ENCODE measurements at places on chromosomes 16 and 17.

DNA sequence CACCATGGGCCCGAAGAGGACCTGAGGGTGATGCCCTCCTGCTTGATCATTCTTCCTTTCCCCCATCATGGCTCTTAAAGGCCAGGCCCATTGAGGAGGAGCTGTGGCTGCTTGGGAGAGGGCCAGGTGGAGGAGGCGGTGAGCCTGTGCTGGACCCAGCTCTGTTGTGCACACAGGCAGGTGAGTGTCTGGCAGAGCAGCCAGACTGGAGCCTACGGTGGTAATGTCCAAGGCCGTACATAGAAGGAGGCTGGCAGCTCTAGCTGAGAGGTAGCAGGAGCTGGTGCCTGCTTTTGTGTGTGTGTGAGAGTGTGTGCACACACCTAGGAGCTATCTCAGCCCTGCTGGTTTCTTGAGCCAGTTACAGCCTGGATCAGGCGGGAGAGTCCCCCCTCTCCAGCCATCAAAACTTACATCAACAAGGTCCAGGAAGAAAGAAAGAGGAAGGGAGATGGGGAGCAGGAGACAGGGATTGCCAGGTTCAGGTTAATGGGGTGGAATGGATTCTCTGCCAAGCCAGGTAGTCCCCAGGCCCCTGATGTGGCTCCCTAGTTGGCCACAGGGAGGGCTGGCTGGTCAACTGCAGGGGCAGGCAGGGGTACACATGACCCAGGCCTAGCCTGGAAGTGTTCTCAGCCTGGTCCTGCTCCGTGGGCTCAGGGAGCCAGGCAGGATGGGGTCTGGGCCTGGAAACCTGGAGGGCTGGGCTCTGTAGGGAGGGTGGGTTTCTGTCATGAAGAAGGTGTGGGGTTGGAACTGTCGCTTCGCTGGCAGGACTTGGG is 107.1 kb downstream of the RAP1GAP2 start:
- no peak for DNase-seq

GRCh38 chr17:13599168-13599577 is 2.6 kb downstream of the HS3ST3A1 start:
- no peak for DNase-seq

GRCh38 chr16:6124136-6124535 is 1026.5 kb upstream of the EEF2KMT start:
- no peak for DNase-seq

DNA sequence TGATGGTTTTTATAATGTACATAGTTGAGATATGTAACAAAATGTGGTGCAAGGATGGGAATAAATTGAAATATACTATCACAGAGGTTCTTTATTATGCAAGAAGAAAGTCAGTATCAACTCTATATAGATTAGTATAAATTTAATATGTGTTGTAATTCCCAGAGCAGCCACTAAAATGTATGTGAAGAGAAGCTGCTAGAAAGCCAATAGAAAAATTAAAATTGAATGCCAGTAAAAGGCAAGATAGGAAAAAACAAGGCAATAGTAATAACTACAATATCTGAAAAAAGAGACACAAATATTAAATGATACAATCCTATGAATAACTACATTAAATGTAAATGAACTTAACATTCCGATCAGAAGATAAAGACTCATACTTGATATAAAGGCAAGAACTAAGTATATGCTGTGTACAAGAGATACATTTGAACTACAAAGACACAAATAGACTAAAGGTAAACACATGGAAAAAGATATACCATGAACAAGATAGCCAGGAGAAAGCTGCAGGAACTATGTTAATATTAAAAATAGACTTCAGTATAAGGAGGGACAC is 92.0 kb downstream of the ABCA8 start:
- DNase-seq = no peak

- DNase-seq = no peak
Observed at GRCh38 chr17:36993227-36993626, 44.5 kb downstream of the AATF start.

- DNase-seq = no peak
Observed at GRCh38 chr16:1054660-1055556, 17.6 kb upstream of the SSTR5 start.

DNA sequence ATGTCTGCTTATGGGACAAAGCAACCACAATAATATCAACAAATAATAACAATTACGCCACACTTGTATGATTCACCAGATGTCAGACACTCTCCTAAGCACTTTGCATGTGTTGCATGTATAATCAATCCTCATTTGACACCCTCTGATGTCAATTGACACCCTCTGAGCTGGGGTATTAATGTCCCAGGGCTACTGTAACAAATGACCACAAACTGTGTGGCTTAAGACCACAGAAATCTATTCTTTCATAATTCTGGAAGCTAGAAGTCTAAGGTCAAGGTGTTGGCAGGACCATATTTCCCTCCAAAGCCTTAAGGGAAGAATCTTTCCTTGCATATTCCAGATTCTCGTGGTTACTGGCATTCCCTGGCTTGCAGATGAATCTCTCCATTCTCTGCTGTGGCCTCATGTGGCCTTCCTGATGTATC is 112.7 kb downstream of the NPIPB5 start:
- peak; percentile 34 for DNase-seq

DNA sequence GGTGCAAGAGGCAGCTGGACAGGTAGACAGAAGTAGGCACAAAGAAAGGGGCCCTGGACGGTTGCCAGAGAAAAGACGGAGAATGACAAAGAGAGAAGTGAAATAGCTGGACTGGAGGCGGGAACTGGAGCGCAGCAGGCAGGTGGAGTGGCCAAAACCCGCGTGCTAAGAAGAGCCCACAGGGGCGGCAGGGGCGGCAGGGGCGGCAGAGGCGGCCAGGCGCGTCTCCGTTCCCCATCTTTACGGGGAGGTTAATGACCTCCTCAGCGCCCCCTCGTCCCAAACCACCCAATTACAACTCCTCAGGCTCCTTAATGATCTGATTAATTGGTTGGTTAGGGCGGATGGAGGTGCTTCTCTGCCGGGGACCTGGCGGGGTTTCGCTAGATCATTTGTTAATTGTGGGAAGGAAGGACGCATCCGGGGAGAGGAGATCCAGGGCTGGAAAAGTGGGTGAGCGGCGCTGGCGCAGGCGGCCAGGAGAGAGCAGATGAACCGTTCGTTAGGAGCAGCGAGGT is 15.4 kb upstream of the HOXB9 start:
- no peak for DNase-seq

DNA sequence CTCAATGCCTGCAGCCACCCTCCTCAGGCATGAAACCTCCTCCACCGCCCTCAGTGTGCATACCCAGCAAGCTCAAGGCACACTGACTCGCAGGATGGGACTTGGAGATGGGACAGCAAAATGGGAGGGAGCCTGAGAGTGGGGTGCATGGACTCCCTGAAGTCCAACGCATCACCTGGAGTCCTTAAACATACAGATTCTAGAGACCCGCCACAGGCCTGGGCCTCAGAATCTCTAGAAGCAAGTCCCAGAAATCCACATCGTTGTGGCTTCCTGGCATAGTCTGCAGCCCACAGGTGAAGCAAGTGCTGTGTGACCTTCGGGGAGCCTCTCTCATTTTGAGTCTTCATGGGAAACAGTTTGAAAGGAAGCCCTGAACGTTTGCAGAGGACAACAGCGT is 3.6 kb upstream of the TBX21 start:
- DNase-seq = no peak

GRCh38 chr16:48609652-48610029 is 339 bp downstream of the N4BP1 start:
- DNase-seq = peak; percentile 16

DNA sequence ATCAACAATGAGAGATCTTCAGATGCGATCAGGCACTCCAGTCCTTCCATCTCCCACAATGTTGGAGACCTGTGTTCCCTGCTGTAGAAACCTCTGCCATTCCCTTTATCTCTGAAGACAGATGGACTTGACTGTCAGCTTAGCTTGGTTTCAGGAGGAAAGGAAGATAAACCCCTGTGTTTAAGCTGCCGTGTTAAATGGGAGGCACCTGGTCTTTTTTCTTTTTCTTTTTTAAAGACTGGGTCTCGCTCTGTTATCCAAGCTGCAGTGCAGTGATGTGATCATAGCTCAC is 63.1 kb downstream of the USP22 start:
- no peak for DNase-seq

- DNase-seq = no peak
Observed at GRCh38 chr16:71711789-71712188, 12.7 kb downstream of the PHLPP2 start.

- no peak for DNase-seq
Observed at GRCh38 chr16:86898386-86898785, 320.0 kb downstream of the FOXL1 start.

DNA sequence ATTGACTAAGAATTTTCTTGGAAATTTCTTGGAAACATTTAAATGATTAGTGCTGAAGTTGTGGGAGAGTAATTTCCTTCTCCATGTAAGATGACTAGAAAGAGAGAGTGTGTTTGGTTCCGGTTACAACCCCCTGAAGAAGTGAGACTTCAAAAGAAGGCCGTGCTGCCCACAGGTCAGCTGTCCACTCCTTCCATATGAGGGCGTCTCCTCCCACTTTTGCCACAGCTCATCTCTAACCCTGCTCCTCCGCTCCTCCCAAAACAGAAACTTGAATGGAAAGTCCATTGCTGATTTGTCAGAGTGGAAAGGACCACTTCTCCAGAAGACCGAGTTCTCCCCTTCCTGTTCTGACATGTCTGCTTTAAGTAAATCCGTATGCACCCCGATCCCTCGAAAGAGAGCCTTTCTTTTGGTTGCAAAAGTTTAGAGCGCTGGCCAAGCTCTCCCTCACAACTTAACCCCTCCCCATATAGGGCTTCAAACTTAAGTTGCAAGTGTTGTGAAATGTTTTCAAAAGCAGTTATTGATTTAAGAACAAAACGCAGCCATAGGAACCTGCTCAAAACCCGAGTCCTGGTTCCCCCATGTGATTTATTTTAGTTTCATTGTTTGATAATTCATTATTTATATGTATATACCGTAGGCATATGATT is 129.5 kb downstream of the SOCS1 start:
- no peak for DNase-seq

- DNase-seq = no peak
Observed at GRCh38 chr17:50382931-50383330, 9.9 kb downstream of the EME1 start.

DNA sequence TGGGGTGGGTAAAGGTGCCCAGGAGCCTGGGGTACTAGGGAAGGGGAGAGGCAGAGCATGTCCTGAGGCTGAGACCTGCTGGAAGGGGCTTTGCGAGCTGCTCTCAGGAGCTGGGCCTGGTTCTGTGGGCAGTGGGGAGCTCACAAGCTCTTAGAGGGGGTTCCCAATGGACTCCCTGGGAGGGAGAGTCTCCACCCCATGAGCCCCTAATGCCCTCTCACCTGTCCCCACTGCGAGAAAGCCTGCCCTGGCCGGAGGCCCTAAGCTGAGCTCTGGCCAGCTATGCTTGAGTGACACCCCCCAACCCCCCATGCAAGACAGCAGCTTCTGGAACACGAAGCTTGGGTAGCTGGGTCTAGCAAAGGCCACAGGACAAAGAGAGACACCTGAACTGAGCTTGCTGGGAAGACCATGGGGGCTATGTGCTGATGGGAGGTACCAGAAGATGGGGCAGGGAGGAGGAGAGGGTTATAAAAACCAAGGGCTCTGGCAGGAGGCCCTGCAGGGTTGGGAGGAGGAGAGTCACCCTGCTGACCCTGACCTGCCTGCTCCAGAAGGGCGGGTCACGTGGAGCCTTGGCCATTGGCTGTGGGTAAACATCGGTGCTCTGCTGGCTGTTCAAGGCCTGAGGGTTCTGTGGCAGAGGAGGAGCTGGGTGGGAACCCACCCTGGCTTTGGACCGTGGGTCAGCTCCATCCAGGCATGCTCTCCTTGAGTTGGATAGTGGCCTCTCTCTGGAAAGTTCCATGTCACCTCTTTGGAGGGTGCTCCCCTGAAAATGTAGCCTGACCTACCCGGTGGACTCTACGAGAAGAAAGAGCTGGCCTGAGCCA is 106.7 kb downstream of the RAB11FIP4 start:
- no peak for DNase-seq

- no peak for DNase-seq
Observed at GRCh38 chr16:89437991-89438390, 52.4 kb downstream of the ANKRD11 start.

GRCh38 chr16:70432723-70433457 is 6.0 kb downstream of the ST3GAL2 start:
- DNase-seq = no peak

DNA sequence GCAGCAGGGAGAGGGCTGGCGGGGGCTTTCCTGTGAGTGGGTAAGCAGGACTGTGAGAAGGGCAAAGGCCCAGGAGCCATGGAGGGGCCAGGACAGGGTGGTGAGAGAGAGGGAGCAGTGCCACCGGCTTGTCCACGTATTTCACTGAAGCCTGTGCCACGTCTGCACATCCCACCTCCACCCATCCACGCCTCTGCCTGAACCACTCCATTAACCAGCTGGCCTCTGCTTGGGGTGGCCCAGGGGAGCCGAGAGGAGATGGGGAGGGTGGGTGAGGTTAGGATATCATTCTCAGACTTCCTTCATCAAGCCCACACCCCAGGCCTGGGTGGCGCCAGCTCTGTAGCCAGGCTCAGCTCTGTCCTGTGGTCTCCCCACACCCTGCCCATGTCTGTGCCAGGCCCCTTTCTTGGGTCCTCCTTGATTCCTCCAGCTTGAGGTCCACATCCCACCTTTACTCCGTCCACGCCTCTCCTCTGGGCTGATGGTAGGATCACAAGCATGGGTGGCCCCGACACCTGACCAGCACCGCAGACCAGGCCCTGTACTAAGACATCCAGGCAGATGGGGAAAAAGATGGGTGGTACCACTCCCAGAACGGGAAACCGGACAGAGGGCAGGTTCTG is 3.2 kb upstream of the FN3K start:
- DNase-seq = no peak

- no peak for DNase-seq
Observed at GRCh38 chr17:80898716-80899115, 92.9 kb upstream of the CHMP6 start.

DNA sequence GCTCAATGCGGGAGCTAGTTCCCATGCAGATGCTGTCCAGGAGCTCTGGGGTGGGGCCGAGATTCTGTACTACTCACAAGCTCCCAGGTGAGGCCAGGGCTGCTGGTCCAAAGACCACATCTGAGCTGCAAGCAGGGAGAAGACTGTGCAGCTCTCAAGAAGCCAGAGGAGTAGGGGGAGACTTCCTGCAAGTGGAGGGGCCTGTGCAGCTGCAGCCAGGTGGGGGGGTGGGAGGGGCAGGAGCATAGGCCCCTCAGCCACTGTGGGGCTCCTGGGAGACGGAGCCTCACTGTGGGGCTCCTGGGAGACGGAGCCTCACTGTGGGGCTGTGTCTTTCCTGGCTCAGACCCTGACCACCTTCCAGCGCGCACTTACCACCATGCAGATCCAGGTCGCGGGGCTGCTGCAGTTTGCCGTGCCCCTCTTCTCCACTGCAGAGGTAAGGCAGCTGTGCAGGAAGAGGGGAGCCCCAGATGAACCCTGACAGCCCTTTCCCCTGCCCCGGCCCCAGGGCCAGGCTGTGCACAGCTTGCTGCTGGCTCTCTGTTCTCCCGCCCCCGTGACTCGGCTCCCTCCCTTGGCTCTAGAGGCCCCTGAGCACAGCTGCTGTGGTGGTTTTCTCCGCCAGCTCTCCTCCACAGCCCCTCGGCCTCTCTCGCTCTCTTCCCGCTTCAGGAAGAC is 24.3 kb upstream of the DNAI2 start:
- no peak for DNase-seq

Measured in fibroblast of skin of left quadriceps (primary cell).